ENCODE measurements at places on chromosomes 7 and 10.

DNA sequence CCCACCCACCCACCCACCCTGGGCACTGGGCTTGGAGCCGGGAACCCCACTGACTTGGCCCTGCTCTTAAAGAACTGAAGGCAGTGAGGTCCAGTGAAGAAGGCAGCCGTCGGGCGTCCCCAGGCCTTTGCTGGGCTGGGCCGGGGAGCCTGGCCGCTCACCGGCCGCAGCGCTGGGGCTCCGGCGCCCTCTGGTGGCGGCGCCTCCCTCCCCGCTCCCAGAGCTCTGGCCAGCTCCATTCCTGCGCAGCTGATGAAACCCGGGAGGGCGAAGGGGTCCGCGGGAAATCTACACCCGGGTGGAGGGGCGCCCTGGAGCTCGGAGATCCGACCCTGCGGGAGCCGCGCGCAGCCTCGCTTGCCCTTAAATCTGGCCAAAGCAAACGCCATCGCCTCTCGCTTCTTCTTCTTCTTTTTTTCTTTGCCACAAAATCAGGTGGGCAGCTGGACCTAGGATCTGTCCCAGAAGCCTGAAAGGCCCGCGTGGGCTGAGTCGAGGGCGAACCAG, 1.7 kb upstream of the CXCL12 start:
- peak; percentile 96 for DNase-seq

DNA sequence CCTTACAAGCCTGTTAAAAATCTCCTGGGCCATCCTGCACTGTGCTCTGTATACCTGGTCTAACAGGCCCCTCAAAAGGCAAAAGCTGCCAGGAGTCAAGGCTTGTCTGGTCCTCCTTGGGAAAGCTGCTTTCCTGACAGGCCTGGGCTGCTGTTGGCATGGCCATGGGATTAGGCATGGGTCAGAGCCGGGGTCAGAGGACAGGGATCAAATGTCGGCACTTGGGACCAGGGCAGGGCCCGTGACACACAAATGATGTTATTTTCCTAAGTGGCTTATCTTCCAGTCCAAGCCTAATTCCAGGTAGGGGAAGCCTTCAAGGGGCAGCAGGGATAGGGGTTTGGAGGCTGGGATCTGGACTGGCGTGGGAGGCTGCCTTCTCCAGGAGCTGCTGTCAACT, 191.5 kb upstream of the GPR26 start:
- no peak for DNase-seq

DNA sequence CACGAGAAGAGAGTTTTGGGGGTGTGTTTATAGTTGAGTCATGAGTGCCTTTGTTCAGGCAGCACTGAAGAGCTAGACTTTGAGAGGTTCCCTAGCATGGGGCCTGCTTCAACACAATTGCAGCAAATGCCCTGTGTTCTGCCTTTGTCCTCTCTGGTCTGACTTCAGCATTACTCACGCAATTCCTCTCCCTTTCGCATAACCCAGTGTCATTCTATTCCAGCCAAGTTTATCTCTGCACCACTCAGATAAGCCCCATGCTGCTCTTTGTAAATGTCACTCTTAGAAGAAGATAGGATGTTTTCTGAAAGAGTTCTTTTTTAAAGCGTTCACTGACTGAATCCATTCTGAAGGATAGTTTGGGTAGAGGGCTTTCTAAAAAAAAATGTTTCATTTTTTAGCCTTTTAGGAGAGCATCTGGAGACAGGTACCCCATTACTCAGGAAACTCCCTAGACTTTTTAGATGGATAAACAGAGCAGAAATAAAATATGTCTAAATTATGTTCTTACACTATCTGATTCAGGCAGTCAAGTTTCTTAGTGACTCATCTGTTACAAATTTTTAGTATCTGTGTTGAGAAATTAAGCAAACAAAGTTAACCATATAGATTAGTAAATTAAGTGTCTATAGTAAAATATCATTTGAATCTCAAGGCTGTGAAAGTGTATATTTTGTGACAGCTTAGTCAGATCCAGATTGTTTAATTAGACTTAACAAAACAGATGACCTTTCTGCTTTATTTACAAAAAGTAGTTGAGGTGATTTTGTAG, 318.5 kb downstream of the GPR158 start:
- DNase-seq, result no peak

- no peak for DNase-seq
Observed at GRCh38 chr7:131879424-131879823, 323.0 kb upstream of the PODXL start.

DNA sequence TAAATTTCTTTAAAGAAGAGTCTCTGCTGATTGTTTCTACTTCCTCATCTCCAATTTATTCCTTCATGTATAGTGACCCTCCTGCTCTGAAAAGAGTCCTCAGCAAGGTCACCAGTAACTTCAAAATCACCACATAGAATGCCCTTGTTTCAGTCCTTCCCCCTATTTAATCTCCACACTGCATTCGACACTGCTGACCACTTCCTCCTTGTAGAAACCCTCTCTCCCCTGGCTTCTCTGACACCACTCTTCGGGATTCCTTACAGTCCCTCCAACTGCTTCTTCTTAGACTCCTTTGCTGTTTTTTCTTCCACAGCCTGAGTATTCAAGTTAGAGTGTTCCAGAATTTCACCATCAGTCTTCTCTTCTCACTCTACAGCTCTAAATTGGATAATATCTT, 89.5 kb downstream of the VPS41 start:
- no peak for DNase-seq

GRCh38 chr10:79232864-79233263, 114.4 kb upstream of the PPIF start:
- no peak for DNase-seq

DNA sequence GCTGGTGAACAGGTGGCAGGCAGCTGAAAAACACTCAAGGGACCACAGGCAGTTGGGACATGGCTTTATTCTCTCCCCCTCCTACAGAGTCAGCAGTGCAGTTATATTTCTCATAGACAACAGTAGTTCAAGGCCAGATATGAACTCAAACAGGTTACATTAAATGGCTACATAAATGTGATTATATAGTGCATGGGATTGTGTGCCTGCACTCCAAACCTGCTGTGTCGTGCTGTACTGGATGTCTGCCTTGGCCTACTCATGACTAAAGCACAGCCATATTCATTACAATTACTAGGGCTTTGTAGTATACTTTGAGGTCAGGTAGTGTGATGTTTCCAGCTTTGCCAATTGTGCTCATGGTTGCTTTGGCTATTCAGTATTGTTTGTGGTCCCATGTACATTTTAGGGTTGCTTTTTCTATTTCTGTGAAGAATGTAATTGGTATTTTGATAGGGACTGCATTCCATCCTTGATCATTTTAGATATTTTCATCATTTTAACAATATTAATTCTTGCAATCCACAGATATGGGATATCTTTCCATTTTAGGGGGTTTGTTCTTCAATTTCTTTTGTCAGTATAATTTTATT, 393.6 kb downstream of the CNTNAP2 start:
- no peak for DNase-seq

- DNase-seq, result peak; percentile 24
Observed at GRCh38 chr7:135501402-135501801, 8.5 kb downstream of the CNOT4 start.

DNA sequence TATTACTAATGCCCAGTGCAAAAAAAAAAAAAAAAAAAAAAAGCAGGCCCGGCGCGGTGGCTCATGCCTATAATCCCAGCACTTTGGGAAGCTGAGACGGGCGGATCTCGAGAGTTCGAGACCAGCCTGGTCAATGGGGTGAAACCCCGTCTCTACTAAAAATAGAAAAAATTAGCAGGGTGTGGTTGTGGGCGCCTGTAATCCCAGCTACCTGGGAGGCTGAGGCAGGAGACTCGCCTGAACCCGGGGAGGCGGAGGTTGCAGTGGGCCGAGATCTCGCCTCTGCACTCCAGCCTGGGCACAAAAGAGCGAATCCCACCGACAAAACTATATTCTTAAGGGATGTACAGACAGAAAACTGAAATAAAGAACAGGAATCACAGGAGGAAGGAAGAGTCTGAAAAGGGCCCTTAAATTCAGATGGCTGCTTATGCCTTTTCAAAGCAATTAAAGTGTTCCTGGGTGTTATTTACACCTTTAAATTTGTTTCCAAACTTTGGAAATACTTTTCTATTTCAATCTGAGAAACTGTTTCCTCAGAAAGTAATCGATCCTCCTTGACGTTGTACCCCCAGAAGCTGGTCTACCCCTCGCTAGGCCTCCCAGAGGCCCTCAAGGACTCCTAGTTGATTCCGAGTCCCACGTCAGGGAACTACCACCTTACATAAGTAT, 2.0 kb upstream of the KMT2E start:
- no peak for DNase-seq

GRCh38 chr10:37789590-37789989, 67.8 kb downstream of the ZNF248 start:
- DNase-seq, result no peak

DNA sequence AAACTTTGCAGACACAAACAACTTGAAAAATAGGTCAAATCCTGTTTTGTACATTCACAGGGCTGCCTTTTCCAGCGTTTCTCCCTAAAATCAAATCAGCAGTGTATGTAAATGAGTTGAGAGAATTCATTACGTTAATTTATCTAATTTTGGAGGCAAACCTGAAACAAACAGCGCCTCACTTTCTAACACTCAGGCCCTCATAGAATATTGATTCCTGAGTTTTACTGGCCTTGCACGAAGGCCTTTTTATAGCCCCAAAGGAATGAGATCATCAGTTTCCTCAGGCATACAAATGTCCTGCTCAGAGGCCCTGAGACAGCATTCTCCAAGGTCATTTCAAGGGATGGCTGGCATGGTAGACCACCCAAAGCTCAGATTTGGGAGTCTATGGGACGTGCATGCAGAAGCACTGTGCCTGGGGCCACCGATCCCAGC, 131.7 kb upstream of the CHST15 start:
- DNase-seq, result no peak

DNA sequence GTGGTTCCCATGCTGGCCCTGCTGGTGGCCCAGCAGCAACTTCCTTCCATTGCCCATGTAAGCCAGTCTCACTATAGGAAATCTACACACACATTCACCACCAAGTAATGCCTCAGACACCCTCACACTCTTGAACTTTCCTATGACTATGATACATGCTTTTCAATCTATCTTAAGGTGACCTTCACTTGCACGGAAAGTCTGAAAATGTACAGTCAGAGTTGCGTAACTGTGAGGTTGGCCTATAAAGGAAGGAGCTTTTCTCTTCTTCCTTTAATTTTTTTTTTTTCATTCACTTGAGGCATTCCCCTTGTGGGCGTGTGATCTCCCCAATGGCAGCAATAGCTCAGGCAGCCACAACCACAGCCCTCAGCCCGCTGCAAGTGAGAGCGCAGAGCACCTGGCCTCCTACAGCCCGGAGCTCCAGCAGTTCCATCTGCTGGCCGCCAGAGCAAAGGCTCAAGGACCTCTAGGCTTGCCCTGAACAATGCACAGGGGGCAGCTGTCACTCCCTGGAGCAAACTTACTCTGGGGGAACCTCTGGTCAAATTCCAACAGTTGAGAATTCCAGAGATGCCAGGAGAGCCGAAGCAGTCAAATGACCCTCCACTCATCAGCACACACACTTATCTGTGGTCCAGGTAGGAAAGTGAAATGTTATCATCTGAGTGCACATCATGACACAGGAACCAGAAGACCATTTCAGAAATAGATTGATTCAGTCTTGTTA, 123.1 kb upstream of the ADO start:
- no peak for DNase-seq

- DNase-seq, result peak; percentile 5
Observed at GRCh38 chr7:100893910-100894721, 1.6 kb downstream of the ACHE start.

DNA sequence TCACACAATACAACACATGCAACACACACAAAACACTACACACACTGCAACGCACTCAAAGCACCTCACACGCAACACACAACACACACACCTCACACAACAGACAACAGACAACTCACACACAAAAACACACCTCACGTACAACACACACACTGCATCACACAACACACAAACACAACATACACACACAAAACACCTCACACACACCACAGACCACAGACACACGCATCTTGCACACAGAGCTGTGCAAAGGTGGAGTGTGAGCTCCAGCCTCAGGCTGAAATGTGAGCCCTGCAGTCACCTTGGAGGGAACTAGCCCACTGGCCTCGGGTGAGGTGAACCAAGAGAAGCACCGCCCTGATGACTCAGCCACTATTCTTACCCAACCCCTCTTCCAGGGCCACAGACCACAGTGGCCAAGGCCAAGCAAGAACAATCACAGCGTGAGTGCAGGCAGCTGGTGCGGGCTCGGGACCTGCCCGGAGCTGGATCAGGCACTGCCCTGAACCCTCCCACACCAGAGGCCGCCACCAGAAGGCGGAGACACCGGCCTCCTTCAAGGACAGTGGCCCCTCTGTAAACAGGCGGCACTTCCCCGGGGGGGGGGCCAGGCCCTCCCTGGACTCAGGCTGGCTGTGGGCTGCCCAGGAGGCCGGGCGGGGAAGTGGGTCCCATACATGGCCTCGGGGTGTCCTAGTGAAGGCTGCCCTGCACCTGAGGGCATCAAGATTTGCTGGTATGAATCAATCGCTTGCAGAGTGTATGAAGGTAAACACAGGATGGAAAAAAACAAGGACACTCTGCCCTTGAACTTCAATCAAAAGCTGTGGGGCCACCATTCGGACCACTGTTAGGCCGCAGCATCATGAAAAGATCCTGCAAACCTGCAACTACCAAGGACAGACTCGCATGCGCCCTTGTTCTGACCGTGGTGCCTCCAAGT, 106.7 kb downstream of the TNS3 start:
- DNase-seq, result peak; percentile 94

DNA sequence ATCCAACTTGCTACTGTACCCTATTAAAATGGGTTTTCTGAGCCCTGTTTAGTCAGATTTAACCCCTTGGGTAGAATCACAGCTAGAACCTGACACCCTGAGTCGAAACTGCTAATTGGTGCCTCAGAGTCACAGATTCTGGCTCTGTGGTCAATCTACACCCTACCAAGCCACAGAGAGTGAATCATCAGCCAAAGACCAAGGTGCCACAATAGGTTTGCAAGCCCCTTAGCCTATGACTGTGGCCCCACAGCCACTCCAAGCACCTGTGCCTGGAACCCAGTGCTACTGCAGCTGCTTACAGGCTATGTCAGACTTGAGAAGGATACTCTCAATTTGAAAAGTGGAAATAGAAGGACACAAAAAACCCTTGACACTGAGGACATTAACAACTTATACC, 202.8 kb upstream of the KCND2 start:
- DNase-seq, result no peak

- no peak for DNase-seq
Observed at GRCh38 chr10:29276251-29276850, 12.5 kb upstream of the LYZL1 start.

DNA sequence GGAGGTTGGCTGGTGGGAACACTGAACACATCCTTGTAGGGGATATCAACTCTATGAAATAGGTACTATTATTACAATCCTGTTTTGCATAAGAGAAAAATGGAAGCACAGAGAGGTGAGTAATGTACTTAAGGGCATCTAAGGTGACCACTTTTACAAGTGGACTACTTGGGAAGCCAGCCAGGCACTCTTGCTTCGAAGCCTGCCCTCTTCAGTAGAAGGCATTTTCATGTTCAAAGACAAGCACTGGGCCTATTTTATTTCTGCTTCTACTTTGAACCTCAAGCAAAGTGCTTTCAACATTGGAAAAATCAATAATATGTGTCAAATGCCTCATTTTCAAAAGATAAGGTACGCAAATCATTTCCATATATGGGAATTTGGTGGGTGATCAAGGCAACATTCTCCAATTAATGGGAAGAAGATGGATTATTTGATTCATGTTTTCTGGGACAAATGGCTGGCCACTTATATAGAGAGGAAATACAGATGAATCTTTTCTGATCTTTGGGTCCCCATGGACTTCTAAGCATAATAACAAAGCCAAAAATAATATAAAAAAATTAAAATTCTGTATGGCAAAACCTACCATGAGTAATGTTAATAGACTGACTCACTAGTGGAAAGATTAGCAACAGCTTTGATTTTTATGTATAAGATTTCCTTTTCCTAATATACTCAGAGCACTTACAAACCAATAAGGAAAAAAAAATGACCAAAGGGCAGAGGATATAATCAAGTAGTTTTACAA, 270.2 kb downstream of the FRMD4A start:
- DNase-seq, result no peak
